Stimulated activated CD4-positive, alpha-beta T cell treated with anti-CD3 and anti-CD28 coated beads, Interleukin-4, amount 100 ng/mL, for 4 hours (primary cell): ENCODE measurements at places on chromosomes 5 and 9.

- no peak for DNase-seq
These were observed 54.1 kb downstream of the FER start for GRCh38 chr5:108801776-108802175.

DNA sequence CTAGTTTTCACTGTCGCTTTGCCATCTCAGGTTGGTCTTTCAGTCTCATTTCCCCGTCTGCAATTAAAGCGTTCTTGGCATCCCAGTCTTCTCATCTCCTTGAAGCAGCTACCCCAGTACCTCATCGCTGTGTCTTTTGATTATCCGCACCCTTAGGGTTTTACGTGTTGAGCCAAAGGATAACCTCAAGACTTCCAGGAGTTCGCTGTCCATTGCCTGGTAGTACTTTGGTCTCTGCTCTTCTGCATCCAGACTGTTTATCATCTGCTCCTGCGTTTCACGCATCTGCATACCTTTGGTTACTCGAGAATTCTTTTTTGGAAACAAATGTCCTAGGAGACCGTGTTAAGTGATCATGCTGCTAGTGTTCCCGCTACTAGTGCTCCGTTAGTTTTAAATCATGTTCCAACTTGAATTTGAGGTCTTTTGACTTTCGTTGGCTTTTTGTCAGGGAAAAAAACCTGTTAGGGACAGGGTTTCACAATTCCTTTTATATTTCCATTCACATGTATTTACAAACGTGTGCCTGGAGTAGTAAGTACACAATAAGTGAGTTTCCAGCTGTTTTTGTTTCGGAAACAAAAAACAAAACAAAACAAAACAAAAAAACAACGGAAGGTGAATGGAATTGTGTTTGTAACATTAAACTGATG lies 888 bp downstream of the RABGAP1 start:
- DNase-seq = no peak

DNA sequence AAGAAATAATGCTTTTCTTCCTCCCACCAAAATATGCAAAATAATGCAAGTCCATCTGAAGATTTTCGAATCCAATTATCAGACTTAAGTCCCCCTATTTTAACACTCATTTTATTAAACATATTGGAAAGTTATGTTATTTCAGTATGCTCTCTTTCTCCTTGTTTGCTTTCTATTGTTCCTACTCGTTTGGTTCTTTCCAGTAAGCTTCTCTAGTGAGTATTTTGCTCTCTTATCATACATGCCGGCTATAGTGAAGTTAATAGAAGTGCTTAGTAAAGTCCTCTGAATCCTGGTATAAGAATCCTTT lies 517 bp downstream of the ALDH1A1 start:
- no peak for DNase-seq

- no peak for DNase-seq
These were observed 96.9 kb upstream of the FCN2 start for GRCh38 chr9:134783699-134784039.

DNA sequence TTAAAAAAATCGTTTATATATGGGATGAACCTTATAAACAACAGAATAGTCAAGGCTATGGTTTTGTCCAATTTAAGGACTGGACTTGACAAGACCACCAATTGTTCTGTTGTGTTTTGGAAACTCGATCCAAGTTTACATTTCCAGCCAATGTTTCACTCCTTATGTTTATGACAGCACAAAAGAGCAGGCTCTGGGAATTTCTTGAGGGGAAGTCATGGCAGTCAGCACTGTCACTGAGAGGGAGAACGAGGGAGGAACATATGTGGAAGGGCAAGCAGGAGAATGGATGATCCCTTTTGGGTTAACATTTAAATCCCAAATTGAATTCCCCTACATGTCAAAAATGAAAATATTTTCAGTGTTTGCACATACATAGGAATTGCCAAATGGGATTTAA lies 292.5 kb downstream of the MARCHF11 start:
- no peak for DNase-seq

GRCh38 chr5:36613241-36613640 lies 6.8 kb downstream of the SLC1A3 start:
- no peak for DNase-seq

DNA sequence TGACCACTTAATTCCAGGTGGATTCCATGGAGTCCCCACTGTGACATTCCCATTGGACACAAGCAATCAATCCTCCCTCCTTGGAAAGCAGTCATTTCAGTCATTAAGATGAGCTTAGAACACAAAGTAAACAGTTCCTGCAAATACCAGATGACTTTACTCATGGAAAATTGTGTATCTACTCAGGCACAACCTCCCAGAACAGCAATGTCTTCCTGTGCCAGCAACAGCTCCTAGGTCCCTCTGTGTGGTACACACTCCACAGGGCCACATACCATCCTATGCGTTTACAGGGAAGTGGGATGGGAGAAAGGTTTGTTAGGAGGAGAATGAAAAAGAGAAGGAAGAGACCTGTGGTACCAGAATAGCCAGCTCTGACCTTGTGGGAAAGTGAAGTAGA lies 53.7 kb downstream of the MTMR12 start:
- DNase-seq = no peak

DNA sequence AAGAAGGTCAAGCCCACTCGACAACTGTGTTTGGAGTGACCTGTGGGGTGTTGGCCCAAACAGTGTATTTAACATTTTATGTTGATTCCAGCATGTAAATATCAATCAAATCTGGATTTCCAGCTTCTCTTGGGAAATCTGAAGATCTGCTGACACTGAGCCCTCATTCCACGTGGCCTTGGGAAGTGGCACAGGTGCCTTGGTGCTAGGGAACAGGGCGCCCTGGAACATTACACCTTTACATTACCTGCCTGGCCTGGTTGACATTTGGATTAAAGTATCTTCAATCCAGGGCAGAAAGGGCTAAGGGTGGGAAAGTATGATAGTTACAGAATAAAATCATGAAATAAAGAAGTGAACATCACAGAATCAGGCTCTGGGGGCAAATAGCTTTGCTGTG lies 84.9 kb upstream of the CTSL start:
- no peak for DNase-seq
